Kidney (tissue), 22 donors: ENCODE measurements at places on chromosomes 11 and 22. TPM values are rescaled to one million over a fixed set of nuclear protein-coding genes. Genes with fewer than 3 reads are reported as not detected.

Gene FXYD2
- 2,527 TPM for total RNA-seq

Gene CCDC116
- 0.22 TPM for total RNA-seq

Gene OR52E6
- total RNA-seq: not detected

Gene PATE3
- not detected for total RNA-seq

Gene POU2AF1
- total RNA-seq: 18.5 TPM

Gene PCSK7
- total RNA-seq: 70.2 TPM

Gene PRRG4
- 18.4 TPM for total RNA-seq

GRCh38 chr11:125218336-125218735 lies 53.8 kb downstream of the PKNOX2 start:
- DNase-seq: no peak

DNA sequence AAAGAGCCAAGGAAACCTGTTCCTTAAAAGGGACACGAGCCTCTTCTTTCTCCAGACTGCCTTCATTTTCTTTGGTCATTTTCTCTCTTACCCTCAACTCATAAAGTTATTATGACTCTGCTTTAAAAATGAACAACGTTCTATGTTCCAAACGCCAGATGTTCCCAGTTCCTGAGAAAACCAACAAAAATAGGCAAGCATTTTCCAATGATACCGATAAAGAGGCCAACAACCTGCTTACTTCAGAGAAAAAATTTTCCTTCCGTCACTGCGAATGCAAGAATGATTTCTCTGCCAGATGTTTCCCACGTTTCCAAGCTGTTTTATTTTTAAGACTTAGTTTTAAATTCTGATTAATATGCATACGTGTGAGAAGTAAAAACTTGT lies 315 bp upstream of the TRPC6 start:
- DNase-seq: no peak

DNA sequence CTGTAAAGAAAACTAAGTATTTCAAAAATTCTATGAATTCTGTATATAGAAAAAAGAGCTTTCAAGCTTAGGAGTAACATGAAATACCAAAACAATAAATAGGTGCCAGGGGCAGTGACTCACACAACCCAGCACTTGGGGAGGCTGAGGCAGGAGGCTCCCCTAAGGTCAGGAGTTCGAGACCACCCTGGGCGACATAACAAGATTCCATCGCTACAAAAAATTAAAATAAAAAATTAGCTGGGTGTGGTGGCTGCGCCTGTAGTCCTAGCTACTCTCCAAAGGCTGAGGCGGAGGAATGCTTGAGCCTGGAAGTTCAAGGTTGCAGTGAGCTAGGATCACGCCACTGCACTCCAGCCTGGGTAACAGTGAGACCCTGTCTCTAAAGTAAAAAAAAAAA lies 21.5 kb downstream of the ZNF280B start:
- no peak for DNase-seq

DNA sequence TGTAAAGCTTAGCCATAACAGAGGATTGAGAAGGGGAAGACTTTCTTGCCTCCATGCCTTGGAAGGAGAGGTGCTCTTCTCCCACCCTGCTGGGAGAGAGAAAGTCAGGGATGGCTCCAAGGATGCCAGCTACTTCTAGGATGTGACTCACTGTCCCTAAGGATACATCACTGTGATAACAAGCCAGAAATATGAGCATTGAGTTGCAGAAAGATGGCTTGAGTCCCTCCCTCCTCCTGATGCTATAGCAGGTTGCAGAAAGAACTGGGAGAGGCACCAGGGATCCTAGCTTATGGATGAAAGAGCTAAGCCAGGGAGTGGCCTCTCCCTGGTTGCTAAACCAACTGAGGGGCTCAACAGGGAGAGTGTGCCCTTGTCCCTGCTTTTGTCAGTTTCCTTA lies 27.8 kb upstream of the FJX1 start:
- DNase-seq: no peak

- no peak for DNase-seq
These were observed 241.3 kb upstream of the LARGE1 start for GRCh38 chr22:34161431-34162123.

DNA sequence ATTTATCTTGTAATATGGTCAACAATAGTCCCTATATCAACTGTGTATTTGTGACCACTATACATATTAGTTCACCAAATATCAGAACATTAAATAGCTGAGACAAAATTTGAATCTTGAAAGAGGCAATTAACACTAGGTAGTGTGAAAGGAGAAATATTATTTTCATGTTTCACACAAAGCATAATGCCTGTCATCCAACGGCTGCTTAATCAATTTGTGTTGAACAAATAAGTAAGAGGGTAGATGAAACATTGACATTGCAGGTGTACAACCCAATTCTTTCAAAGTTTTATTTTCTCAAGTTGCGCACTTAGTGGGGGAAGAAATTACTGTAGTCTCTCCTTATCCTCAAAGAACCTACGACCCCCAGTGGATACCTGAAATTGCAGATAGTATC lies 3.4 kb upstream of the OR8I2 start:
- no peak for DNase-seq

DNA sequence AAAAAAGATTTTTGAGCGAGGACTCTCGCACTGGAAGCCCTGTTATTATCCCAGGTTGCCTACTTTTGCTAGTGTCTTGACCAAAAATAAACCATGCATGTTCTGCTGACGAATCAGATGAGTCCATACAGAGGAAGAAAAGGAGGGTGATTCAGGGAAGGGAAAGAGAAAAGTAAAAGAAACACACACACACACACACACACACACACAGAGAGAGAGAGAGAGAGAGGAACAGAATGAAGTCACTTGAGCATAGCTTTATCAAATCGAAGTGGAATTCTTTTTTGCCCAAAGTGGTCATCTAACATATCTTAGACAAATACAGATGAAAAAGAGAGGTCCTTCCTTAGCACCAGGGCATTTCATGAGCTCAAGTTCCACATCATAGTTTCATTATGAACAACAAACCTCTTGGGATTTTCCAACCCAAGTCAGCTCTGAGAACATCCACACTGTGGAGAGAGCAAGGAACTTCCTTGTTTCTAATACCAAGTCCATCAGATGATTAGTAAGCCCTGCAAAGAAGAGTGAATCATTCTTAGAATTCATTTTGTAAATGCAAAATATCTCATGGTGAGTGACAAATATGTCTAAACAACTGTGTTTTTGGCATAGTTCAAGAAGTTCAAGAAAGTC lies 7.7 kb upstream of the MMP12 start:
- DNase-seq: no peak

- DNase-seq: no peak
These were observed 68.9 kb upstream of the HEPHL1 start for GRCh38 chr11:93952082-93952780.

DNA sequence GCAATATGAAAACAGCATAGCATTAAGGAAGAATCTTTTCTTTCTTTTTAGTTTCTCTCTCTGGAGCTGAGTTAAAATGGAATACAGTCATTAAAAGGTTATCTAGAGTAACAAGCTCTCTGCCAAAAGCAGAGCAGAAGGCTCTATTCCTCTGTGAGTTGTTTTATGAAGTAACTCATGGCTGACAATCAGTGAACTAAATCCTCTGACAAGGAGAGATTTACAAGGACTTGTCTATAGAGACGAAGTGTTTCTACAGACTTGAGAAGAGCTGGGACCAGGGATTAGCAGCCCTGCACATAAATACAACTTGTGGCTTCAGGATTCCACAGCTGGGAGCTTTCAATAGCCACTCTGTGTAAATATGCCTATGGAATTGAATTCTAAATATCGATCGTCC lies 192.5 kb upstream of the RAG2 start:
- no peak for DNase-seq

DNA sequence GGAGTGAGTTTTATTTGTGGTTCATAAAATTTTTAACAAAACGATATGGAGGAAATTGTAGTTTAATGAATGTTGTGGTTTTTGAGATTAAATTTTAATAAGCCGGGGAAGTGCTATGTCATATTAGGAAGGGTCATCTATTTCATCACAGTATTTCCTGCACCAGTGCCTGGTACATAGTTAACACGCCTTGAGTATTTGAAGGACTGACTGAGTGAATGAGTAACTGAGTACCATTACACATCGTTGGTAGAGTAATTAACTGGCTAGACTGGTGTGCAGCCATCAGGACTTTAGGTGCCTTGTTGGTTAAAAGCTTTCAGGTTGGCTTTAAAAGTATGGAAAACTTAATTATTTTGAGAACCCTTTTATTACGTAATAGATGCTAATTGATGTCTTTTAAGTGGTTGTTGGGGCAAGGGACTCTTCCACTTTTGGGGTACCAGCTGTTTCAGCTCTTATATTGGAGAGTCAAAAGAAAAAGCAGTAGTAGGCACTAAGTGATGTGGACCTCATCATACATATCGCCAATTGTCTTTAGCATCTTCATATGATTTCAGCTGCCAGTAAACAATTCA lies 101.8 kb downstream of the DDX10 start:
- DNase-seq: no peak

GRCh38 chr11:67027943-67028542 lies 5.1 kb downstream of the SYT12 start:
- no peak for DNase-seq

GRCh38 chr11:61598886-61599868 lies 18.3 kb upstream of the SYT7 start:
- DNase-seq: peak; percentile 35

- DNase-seq: no peak
These were observed 30.1 kb downstream of the SBF2 start for GRCh38 chr11:10263929-10264328.

- peak; percentile 43 for DNase-seq
These were observed 1289.6 kb downstream of the TBC1D22A start for GRCh38 chr22:48051796-48052620.

DNA sequence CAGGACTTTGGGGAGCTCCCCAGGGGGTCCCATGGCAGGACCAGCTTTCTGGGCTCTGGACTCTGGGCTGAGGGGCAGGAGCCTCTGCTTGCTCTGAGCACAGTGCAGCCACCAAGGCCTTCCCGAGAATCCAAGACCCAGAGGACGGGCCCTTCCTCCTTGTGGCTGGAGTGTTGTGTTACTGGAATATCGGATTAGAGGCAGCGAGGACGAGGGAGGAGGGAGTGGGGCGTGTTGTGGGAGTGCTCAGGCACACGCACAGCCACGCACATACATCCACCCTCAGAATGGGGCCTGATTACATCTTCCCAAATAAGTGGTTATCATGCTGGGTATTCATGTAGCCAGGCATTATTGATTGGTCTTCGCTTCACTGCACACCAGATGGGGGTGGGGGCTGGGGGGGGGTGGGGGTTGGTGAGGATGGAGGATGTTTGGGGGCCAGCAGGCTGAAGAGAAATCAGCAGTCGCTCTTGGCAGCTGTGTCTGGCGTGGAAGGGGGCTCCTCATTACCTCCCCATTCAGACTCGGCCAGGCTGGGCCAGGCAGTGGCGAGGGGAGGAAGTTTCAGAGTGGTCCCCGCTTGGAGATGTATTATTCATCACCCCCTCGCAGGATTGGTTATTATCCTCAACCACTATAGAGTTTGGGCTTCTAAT lies 120.9 kb downstream of the ST3GAL4 start:
- no peak for DNase-seq

DNA sequence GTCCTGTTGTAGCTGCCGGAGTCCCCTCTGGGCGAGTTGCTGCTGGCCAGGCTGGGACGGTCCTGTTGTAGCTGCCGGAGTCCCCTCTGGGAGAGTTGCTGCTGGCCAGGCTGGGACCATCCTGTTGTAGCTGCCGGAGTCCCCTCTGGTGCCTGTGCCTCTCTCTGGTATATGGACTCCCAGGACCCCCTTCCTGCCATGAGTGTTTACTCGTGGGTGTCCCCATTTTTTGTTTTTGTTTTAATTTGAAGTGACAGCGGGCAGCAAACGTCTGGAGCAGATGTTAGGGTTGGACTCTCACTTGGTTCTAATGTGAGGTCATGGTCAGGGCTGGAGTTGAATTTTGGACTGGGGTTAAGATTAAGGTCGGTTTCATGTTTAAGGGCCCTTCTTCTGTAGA lies 14.2 kb downstream of the SHANK3 start:
- no peak for DNase-seq

DNA sequence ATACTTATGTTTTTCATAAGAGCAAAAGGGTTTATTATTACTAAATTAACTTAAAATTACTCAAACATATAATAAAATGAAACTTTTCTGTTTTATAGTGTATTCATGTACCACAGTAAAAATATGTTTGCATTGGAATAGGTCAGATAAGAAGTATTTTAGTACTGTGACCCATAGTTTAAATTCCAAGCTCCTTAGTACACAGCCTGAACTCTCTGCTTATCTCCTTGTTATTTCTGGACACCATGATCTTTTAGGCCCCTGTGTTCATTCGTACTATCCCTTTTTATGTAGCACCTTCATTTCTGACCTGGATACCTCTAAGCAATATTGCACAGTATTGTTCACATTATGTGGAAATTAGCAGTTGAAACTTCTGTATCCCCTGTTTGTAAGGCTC lies 296.7 kb upstream of the SYN3 start:
- no peak for DNase-seq

GRCh38 chr11:35151683-35152280 lies 12.8 kb downstream of the CD44 start:
- DNase-seq: no peak

DNA sequence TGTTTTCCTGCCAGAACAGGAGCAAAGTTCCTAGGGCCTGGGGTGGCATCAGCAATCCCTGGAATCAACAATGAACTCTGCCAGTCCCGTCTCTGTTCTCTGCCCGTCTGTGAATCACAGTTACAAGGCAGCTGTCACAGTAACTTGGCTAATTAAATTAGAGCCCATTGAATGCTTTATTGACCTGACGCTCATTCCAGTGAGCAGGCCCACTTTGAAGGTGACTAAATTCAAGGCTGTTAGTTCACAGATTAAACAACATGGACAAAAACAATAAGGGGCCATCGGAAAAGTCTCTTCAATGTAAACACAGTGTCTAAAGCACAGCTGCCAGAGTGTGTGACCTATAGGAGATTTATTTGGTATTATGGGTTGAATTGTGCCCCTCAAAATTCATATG lies 17.7 kb upstream of the TMPRSS5 start:
- no peak for DNase-seq

DNA sequence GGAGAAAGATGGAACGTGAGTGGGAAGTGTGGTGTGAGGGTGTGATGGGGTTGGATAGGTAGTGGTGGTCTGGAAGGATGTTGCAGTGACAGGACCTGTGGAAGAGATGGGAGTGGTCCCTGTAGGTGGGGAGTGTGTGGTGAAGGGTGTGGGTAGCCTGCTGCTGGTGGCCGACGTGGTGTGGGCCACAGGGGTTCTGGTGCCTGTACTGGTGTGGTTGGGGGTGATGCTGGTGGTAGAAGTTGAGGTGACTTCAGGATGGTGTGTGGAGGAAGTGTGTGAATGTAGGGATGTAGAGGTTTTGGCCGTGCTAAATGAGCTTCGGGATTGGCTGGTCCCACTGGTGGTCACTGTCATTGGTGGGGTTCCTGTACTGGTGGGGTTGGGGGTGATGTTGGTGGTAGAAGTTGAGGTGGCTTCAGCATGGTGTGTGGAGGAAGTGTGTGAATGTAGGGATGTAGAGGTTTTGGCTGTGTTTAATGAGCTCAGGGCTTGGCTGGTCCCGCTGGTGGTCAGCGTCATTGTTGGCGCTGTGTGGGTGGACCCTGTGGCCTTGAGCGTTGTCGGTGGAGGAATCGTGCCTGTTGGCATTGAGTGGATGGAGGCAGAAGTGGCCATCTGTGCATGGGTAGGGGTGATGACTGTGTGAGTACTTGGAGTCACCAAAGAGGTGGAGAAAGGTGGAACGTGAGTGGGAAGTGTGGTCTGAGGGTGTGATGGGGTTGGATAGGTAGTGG lies 19.1 kb downstream of the MUC6 start:
- no peak for DNase-seq
